Endothelial cell (in vitro differentiated cells): ENCODE measurements at places on chromosomes 12 and 14.

- DNase-seq = no peak
Observed at GRCh38 chr14:100487304-100487703, 99.9 kb downstream of the BEGAIN start.

- no peak for DNase-seq
Observed at GRCh38 chr12:29164477-29165393, 15.7 kb downstream of the FAR2 start.

GRCh38 chr12:87813476-87814234 is 215.5 kb downstream of the C12orf50 start:
- no peak for DNase-seq

GRCh38 chr14:98633380-98633779 is 638.6 kb downstream of the BCL11B start:
- DNase-seq = no peak

DNA sequence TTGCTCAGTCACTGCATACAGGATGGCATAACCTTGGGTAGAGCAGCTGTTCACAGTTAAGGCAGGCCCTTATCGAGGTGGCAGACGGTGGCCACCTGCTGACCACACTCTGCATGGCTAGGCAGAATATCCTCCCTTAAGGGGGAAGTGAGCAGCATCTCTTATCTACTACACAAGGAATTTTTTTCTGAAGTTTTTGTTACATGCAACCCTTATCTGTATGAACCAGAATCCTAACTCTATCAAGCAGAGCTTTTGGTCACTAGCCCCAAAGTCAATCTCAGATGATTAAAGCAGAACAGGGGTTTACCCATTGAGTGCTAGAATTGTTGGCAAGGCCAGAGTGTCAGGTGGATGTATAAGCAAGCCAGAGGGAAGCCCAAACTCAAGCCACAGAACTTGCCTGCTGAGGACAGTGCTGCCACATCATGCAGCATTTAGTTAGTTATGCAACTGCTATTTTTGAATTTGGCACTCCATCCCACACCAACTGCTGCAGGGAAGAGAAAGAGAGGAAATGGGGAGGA is 192.8 kb downstream of the TBX5 start:
- no peak for DNase-seq

- DNase-seq = no peak
Observed at GRCh38 chr14:65198346-65198745, 96.0 kb upstream of the MAX start.

GRCh38 chr14:42174357-42174756 is 567.7 kb downstream of the LRFN5 start:
- DNase-seq = no peak

GRCh38 chr12:13223941-13224340 is 27.4 kb downstream of the EMP1 start:
- DNase-seq = no peak

DNA sequence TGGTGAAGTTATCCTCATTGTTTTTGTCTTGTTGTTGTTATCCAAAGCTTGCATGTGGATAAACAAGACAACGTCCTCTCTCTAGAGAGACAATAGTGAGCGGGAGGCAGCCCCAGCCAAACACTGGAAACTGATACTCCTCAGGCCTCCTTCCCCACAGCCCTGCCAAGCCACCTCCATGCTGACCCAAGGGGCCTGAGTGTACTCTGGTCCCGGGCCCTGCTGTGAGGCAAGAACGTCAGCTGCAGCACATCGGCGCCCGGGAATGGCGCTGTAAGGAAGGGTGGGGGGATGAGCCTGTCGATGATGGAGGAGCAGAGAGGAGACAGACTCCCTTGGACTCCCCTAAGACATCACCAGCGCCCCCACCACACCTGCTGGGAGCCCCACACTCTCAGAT is 83.6 kb downstream of the ANO2 start:
- DNase-seq = no peak

GRCh38 chr14:39342768-39343167 is 89.5 kb downstream of the FBXO33 start:
- no peak for DNase-seq

- no peak for DNase-seq
Observed at GRCh38 chr12:49260166-49260565, 4.7 kb upstream of the TUBA1C start.

DNA sequence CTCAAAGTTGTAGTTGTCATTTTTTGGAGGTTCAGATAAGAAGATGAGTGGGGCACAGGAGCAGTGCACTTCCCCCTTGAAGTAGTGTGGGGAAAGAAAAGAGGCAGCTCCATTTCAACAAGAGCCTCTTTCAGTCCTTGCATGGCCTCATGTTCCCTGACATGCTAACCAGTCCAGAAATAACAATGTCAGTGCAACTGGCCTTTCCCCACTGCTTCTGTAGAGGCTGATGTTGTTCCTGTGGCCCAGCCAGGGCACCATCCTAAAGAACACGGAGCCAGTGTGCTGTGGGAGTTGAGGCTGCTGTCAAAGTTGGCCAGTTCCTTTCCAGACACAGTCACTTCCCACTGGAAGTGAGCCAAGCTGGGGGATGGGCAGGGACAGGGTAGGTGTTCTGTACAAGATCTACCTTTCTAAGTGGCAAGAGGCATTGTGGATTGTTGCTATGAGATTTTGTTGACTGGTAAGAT is 77.7 kb upstream of the SLC38A2 start:
- DNase-seq = no peak

GRCh38 chr12:47679785-47680184 is 26.0 kb downstream of the RPAP3 start:
- DNase-seq = no peak

- no peak for DNase-seq
Observed at GRCh38 chr12:80979816-80980215, 42.1 kb upstream of the LIN7A start.

DNA sequence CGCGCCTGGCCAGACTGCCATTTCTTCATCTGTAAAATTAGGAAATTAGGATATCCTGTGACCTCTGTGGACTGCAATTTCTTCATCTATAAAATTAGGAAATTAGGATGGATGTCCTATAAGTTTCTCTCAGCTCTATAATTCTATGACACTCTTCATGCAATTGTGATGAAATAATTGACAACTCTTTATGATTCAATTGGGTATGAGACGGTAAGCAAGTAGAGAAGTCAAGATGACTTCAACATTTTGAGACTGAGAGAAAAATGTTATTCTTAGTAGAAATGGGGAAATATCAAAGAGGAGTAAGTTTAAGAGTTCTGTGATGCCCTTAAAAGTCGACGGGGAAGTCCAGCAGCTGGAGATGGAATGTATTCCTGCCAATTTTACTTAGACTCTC is 12.0 kb downstream of the KIAA0586 start:
- no peak for DNase-seq

DNA sequence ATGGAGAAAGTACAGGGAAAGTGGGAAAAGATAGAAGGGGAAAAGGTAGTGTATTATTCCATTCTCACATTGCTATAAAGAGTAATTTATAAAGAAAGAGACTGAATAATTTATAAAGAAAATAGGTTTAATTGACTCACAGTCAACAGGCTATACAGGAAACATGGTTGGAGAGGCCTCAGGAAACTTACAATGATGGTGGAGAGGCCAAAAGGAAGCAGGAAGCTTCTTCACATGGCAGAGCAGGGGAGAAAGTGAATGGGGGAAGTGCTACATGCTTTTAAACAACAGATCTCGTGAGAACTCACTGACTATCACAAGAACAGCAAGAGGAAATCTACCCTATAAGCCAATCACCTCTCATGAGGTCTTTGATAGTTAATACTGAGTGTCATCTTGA is 725.0 kb upstream of the FLRT2 start:
- no peak for DNase-seq

DNA sequence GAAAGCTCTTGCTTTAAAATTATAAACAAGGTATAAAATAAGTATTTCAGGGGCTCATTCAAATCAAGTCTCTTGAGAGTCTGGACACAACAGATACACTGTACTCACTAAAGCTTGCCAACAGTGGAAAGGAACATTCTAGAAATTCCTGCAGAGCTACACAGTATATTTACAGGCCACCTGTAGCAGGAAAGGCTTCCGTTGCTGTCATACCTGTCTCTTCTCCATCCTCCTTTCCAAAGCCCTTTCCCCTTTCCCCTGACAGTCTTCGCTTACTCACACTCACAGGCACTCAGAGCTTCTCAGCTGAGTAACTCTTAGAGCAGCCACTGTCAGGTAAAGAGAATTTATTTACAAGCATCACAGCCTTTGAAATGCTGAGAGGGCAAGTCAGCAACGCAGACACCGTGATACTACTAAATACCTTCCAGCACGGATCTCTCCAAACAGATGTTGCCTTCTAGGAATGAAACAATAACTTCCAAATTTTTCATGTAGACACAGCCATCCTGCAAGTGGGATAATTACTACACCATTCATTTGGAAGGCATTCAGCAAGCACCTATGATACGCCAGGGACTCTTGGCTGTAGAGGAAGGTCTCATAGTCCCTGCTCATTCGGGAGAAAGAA is 167.9 kb downstream of the FOXN3 start:
- no peak for DNase-seq

- DNase-seq = no peak
Observed at GRCh38 chr12:40271981-40272664, 47.3 kb downstream of the LRRK2 start.

GRCh38 chr12:62434494-62435302 is 31.9 kb upstream of the MON2 start:
- no peak for DNase-seq

- DNase-seq = no peak
Observed at GRCh38 chr14:74667758-74668157, 45.1 kb downstream of the AREL1 start.

- DNase-seq = peak; percentile 28
Observed at GRCh38 chr14:53432378-53432802, 279.3 kb upstream of the DDHD1 start.

DNA sequence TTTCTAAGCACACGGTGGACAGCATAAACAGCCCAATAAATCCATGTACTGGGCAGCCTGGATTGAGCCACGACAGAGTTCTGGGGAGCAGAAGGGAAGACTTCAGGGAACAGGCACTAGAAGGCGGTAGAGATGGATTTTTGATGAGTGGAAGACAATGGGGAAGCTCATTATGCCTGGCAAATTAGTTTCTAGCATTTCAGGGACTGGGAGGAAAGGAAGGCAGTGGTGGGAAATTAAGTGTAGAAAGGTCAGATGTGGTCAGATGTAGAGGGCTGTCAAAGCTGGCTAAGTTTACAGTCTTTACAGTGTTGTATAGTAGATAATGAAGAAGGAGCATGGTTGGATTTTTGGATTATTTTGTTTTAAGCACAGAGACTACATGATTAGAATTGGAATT is 9.2 kb downstream of the EGLN3 start:
- DNase-seq = no peak

DNA sequence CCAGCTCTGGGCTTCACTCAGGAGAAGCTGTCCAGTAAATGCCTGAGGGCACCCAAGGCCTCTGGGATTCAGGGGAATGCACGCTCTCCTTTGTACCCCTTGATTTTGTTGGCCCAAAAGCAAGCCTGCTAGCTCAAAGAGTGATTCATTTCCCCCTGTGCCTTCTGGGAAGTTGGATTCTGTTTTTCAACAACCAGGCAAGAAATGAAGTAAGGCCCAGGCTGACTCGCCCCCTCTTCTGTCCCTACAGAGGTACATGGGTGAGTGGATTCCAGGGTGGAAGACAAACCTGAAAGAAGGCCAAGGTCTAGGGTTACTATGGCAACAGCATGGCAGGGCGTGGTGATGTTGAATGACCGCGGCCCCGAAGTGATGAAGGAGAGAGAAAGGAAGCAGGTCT is 9.3 kb upstream of the SERPINA5 start:
- DNase-seq = no peak

DNA sequence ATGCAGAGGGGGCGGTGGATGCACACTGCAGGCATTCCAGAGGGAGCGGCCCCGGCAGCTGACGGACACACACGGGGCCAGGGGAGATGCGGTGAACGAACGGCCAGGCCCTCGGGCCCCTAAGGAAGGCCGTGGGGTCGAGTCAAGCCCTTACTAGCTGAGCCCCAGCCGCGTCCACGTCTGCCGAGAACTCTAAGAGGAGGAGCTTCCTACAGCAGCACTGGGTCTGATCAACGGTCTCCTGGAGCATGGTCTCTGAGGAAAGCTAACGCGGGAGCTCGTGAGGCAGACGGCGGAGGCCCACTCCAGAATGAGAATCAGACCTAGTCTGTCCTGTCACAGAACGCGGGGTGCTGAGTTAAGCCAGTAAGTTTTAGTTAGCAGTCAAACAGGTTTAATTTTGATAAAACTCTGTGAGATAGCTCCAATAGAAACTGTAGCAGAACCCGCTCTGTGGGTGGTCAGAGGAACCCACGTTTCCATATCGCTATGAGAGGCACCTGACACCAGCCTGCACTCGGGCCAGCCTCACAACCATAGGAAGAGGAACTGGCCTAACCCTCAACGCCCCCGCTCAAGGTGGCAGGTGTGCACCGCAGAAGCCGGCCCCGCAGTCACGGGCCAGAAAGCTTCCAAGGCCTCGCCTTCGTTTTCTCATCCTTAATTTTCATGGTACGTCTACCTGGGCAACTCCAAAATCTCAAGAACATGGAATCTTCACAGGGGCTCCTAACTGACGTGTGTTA is 55.5 kb downstream of the CDC42BPB start:
- no peak for DNase-seq

GRCh38 chr14:43005807-43006206 is 1399.1 kb downstream of the LRFN5 start:
- DNase-seq = no peak

DNA sequence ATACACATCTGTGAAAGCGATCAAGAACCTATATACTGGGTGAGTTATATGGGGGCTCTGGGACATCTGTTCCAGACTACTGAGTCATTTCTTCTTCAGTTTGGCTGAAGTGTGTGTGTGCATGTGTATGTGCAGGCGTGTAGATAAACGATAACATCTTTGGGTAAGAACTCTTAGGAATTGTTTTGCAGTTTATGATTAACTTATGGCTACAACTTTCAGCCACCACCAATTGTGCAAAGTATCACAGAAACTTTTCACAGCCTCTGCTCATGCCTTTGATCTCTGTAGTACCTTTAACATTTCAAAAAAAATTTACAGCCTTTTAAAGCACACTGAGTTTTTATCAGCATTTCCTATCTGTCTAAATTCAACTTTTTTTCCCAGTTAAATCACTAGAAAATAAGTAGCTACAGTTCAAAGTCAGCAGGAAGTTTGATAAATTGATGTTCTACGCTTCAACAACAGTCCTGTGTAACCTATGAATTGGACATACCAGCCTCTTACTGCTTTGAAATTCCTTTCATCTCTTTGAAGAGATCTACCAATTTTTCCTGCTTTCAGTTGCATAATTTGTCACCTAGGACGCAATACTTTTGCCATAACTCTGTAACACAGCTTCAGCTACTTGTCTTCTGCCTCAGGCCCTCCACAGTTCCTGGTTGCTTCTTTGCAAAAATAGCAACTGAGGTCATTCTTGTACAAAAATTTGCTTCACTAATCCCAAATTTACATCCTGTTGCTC is 43.0 kb downstream of the PPM1H start:
- no peak for DNase-seq

DNA sequence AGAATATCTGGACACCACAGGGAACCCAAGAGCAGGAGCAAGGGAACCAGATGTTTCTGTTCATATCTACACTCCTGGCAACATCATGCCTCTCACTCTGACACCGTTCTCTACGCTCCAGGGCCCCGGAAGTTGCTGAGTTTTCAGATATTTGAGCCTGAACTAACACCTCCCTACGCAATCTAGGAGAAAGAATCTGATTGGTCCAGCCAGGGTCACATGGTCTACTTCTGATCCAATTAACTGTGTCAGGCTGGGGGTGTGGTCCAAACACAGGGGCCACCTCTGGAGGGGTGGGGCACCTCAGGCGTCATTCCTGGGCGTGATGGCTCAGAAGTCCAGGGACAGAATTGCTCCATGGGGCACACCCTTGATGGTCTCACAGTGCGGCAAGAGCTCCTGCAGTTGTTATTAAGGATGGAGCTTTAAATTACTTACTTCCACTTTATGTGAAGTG is 165.5 kb downstream of the PTPN11 start:
- no peak for DNase-seq
